ENCODE measurements at places on chromosomes 1 and 21. TPM values are rescaled to one million over a fixed set of nuclear protein-coding genes. Genes with fewer than 3 reads are reported as not detected.

- no peak for DNase-seq
Observed at GRCh38 chr1:9728451-9729295, 77.1 kb downstream of the PIK3CD start.

- no peak for DNase-seq
Observed at GRCh38 chr1:22866868-22867267, 105.8 kb downstream of the LACTBL1 start.

DNA sequence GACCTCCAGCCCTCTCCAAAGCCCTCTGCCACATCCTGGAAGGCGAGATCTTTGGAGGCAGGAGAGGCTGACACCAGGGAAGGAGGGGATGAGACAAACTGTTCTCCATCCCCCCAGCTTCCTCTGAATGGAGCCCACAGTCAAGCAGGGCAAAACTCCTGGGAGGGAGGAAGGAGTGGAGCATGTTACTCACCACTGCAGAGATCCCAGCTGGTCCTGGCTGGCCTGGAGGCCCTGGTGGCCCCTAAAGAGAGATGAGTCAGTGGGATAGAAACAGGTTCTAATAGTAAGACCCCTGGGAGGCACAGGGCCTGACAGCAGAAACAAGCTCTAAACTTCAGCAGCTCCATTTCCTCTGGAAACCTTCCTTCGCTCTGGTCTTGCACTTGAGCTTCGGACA lies 14.0 kb upstream of the PEF1 start:
- DNase-seq, result no peak

DNA sequence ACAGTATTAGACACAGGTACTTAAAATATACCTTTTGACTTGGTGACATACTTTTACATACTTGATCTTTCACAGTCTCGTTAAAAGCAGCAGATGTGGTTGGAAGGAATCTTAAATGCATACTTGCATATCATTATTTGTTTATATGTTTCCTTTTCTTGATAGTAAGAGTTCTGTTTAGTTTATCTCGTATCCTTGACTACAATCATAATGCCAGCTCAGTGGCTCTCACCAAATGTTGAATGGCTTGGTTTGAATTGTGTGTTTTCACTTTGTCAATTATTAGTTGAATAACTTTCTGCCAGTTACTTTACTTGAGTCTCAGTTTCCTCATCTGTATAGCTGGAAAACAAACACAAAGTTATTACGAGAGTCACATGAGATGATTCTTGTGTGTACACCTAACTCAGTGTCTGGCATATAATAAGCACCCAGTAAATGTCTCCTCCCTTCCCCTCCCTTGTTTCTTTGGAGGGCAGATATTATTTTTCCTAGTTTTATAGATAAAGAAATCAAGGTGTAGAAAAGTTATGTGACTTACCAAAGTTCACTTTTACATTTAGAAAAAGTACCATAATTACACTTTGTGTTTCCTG lies 131.6 kb upstream of the IVNS1ABP start:
- DNase-seq, result no peak

- DNase-seq, result no peak
Observed at GRCh38 chr21:18869104-18869503, 465.5 kb upstream of the TMPRSS15 start.

- DNase-seq, result no peak
Observed at GRCh38 chr1:191579019-191579418, 579.2 kb upstream of the RGS18 start.

DNA sequence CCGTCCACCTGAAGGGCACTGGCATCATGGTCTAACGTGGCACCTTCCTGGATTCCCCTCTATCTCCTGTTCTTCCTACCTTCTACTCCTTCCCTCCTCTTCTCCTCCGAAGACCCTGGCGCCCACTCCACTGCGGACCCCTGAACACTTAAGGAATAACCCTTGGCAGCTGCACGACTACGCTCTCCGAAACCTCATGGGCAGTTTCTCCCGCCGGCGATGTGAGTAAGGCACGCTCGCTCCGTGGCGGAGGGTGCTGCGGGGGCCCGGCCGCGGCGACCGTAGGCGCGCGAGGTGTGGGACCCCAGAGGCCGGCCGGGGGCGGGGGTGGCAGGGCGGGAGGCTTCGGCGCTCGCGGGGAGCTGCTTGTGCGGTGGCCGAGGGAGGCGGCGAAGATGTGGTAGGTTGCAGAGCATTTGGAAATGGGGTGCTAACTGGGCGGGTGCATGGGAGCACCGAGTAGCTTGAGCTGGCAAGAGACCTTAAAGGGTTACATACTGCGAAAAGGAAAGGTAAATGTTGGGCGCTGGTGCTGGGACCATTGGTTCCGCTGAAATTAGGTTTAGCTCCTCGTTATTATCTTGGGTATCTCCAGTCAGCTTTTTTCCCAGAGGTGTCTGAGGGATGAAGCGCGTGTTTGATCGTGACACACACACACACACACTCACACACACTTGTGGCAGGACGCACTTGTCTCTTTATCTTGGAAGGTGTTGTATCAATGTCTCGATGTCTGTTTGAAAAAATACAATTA lies 876 bp downstream of the LRRC7 start:
- no peak for DNase-seq

Gene HES2
- 5.7 TPM for total RNA-seq

Gene HRNR
- not detected for total RNA-seq

Gene KCNN3
- 7.6 TPM for total RNA-seq

Gene HOOK1
- total RNA-seq, result 18.5 TPM
